ENCODE measurements at places on chromosomes 6 and 20. TPM values are rescaled to one million over a fixed set of nuclear protein-coding genes. Genes with fewer than 3 reads are reported as not detected.

The SYCP2L gene
- 0.22 TPM for polyA plus RNA-seq

The NRSN1 gene
- not detected for polyA plus RNA-seq

The HLA-G gene
- not detected for polyA plus RNA-seq

The ELMO2 gene
- 39.2 TPM for polyA plus RNA-seq

The BFSP1 gene
- polyA plus RNA-seq = 2.3 TPM

The ADGRF4 gene
- polyA plus RNA-seq = 0.02 TPM

The ITCH gene
- 20.3 TPM for polyA plus RNA-seq

The TENT5A gene
- 10.0 TPM for polyA plus RNA-seq

Measured in AG04450 (cell line).